ENCODE measurements at places on chromosomes 2 and 18.
A peak's percentile ranks its signal among the peaks of the same experiment; 100 is the strongest.

GRCh38 chr18:8121101-8121500 is 488.1 kb upstream of the RAB12 start:
- no peak for DNase-seq

DNA sequence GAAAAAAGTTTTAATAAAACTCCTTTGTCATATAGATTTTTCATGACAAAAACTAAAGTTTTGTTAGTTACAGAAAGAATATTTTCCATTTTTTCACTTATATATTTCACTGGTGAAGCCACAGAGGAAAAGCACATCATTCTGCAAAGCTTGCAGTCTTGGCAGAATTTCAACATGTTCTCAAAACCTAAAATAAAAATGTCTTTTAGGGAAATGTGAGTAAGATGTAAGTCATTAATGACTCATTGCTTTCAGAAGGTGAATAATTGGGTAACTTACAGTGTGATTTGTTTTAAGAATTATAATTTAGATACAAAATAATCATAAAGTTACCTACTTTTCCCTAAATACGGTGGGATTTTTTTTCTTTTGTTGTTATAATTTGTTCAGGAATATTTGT is 43.4 kb upstream of the TNFRSF11A start:
- no peak for DNase-seq

GRCh38 chr2:174254267-174254666 is 5.9 kb upstream of the OLA1 start:
- DNase-seq = no peak

- no peak for DNase-seq
Measured at GRCh38 chr2:227643990-227644551, 22.5 kb upstream of the SCYGR5 start.

GRCh38 chr2:114859726-114860510 is 417.5 kb downstream of the DPP10 start:
- no peak for DNase-seq

DNA sequence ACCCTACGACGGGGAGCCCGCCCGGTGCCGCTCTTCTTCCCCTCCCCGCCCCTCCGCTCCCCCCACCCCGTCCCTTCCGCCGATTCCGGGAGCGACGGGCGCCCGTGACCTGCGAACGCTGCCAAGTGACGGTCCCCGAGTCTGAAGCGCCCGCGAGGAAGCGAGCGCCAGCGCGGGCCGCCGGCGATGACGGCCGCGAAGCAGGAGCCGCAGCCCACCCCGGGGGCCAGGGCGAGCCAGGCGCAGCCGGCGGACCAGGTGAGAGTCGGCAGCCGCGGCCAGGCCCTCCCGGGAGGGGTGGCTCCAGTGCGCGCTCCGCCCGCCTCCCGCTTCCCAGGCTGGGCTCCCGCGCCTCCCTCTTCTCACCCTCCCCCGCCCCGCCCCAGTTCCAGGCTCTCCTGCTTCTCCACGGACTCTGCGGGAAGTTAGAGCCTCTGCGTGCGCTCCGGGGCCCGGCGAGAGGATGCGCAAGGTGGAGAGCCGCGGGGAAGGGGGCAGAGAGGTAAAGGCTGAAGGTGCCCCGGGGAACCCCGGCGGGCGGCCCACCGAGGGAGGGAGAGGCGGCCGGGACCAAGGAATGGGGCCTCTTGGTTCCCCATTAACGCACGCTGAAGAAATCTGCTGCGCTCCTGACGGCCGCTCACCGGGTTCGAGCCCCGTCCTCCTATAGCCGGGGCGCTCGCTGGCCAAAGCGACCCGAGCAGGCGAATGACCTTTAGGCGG is 719.5 kb downstream of the DPP10 start:
- DNase-seq = peak; percentile 58

- DNase-seq = no peak
Measured at GRCh38 chr2:195697681-195698220, 40.7 kb downstream of the SLC39A10 start.

- DNase-seq = no peak
Measured at GRCh38 chr2:6937582-6937981, 20.4 kb downstream of the RNF144A start.

DNA sequence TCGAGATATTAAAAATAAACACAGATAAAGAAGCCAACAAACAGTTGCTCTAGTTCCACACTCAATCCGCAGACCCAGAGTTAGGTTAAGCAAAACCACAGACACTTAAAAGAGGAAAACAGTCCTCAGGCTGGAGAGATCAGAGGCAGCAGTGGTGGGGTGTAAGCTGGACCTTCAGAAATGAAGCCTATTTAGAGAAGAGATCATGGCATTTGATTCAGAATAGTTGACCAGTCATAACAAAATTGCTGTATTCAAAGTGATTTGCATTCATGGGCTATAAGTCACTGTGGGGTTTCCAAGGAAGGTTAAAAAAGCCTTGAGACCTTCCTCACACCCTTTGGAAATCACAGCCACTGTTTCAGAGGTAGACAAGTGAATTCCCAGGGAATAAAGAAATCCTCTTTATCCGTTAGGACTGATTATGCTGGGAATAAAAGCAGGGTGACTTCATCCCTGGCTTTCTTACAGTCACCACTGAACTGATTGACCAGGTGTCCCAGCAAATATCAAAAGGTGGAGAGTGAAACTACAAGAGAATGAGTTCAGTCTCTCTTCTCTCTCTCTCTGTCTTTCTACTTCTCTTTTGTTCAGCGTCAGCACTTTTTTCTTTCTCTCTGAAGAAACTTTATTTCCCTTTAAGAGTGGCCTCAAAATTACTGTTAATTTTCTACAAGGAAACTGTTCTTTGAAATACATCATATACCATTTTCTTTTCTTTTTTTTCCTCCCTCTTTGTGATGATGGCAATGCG is 171.8 kb upstream of the PIK3C3 start:
- no peak for DNase-seq

DNA sequence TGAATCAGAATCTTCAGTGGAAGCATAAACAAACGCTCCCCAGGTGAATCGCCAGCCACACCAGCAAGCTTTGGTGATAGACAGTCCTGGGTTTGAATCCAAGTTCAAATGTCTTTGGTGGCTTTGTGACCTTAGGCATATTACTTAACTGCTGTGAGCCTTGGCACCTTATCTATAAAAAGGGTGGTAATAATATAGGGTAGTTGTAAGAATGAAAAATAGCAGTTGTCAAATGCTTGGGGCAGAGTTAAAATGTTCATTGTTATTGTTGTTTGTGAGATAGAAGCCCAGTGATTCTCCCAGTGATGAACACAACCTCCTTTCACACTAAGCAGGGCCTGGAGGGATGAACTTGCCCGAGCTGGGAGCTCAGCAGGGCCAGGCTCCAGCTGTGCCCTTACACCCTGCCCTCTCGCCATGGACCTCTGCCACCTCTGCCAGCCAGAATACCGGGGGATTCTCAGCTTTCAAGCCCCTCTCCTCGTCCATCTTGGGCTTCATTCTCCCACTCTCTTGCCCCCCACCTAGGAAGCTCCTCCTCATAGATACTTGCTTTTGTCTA is 6.1 kb upstream of the TMBIM1 start:
- no peak for DNase-seq

DNA sequence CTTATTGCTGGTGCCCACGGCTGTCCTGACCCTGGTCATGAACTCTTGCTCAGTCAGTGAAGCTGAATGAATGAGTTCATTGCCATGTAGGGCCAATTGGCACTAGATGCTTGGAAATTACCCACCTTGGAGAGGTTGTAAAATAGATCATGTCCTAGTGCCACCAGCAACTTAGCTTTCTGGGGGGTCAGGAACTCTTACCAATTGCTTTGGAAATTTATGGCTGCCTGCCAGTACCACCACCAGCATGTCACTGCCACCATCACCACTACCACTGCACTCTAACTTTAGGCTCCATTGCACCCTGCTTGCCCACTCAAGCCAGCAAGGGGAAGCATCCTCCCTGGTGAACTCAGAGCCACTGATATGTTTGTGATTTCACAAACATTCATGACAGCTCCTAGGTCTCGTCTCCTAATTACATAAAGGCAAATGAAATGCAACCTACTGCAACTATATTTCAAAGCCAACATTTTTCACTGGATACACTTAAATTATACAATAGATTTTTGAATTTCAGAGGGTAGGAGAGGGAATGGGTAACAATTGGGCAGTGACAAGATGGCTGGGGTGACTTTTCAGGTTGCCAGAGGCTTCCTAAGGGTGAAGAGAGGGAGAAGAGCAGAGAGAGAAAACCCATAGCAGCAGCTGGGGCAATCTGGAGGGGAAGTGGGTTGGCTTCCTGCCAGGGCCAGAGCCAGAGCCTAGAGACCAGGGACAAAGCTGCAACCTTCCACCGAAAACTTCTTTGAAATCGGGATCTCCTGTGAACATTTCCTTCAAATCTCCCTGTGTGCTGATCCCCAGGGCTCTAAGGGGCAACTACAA is 3.5 kb upstream of the EMILIN1 start:
- DNase-seq = peak; percentile 19

GRCh38 chr2:208315081-208315788 is 49.2 kb downstream of the PIKFYVE start:
- no peak for DNase-seq

- DNase-seq = no peak
Measured at GRCh38 chr2:7867867-7868266, 814.0 kb upstream of the ID2 start.

GRCh38 chr2:200968162-200968561 is 4.7 kb upstream of the ORC2 start:
- DNase-seq = no peak

DNA sequence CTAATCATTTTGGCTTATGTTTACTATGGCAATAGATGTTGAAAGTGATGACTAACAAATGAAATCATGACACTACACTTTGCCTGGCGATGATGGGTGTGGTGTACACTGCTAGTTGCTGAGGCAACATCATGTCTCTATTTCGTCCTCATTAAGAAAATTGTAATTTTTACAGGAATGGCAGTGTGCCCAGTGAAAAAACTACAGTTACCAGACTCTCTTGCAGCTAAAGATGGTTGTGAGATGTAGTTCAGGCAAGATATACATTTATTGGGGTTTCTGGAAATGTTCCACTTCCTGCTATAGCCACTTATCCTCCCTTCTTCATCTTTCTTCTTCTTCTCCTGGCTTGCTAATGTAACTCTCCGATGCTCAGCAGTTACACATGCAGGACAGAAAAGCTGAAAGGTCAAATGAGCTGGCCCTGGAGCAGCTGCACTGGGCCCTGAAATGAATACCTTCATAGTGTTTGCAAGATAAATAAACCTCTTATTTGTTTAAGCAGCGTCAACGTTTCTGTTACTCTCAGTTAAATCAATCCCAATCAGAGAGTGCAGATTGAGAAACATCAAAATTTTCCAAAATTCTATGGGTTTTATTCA is 46.0 kb downstream of the SOCS6 start:
- DNase-seq = no peak

DNA sequence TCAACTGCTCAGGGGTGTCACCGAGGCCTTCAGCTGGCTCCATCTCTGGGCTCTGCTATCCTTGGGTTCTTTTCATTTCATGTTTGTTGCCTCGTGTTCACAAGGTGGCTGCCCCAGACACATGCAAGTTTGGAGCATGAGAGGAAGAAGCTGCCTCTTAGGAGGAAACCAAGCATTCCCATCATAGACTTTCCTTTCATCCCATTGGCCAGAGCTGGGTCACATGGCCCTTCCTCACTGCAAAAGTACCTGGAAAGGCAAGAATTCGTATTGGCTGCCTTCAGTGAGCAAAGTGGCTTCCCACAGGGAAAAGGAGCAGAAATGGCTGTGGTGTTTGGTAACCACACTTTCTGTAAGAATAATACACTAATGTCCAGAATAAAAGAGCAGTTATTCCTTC is 155.7 kb upstream of the RAB12 start:
- no peak for DNase-seq

GRCh38 chr2:74740741-74741431 is 86.8 kb downstream of the SEMA4F start:
- no peak for DNase-seq

GRCh38 chr2:117832905-117833613 is 18.6 kb downstream of the DDX18 start:
- no peak for DNase-seq

GRCh38 chr2:214587442-214587841 is 176.6 kb downstream of the VWC2L start:
- no peak for DNase-seq

- DNase-seq = no peak
Measured at GRCh38 chr2:239601880-239602279, 201.1 kb upstream of the HDAC4 start.

DNA sequence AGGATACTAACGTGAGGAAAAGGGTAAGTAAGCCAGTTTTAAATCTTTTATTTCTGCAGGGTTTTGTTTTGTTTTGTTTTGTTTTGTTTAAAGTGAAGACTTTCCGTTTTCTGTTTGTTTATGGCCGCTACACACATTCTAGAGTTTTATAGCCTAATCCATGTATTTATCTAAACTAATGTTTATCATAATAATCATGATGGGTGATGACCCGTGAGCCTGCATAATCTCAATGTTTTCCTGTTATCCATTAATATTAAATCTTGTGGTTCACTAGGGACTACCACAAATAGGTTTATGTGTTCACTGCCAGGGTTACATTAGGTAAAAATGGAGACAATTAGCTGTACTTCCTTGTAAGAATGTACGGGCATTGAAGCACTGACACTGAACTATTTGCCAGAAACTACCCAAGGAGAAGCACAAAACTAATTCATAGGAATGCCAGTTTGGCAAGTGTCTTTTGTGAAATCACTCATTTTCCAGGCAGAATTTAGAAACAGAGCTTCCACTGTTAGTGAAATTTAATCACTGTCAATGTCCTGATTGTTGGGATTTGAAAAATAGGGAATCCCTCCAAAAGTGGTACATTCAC is 574.8 kb downstream of the LRP1B start:
- DNase-seq = no peak

DNA sequence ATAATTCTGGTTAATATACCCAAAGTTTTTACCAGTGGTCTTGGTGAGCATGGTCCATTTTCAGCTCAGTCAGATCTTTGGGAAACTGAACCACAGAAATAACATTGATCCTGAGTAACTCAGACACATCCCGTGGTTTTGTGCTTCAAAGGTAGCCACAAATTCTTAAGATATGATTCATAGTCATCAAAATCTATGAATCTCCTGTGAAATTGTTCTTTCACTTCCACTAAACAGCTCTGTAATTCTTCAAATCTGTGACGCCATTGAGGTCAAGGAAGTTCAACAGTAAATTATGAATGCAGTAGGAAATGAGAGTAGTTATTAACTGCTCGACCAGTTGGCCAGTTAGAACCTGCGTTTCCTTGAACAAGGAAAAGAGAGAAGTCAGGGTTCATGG is 147.3 kb downstream of the IRS1 start:
- no peak for DNase-seq

DNA sequence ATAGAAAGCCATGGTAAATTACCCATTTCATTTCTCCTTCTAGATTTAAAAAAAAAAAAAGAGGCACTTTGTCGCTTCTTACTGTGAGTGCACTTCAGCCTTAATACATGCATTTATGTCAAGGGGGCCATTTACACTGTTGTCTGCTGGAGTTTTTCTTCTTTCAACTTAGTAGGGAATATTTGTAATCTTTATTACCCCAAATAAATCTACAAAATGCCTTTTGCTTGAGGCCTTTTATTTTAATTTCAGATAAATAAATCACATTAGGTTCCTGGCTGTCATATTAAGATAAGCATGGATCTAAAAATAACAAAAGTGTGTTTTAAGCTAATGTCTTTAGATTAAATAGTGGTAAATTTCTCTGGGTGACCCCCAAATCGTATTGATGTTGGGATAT is 276.0 kb downstream of the NCKAP5 start:
- DNase-seq = no peak

GRCh38 chr2:126244937-126245336 is 411.0 kb upstream of the GYPC start:
- no peak for DNase-seq
